ENCODE measurements at places on chromosomes 5 and 9. TPM values are rescaled to one million over a fixed set of nuclear protein-coding genes. Genes with fewer than 3 reads are reported as not detected.

GRCh38 chr5:165805756-165806155 lies 2300.3 kb downstream of the MAT2B start:
- no peak for DNase-seq

- no peak for DNase-seq
Measured at GRCh38 chr9:131277910-131278701, 1.8 kb upstream of the FAM78A start.

The FKTN gene
- 11.6 TPM for polyA plus RNA-seq

DNA sequence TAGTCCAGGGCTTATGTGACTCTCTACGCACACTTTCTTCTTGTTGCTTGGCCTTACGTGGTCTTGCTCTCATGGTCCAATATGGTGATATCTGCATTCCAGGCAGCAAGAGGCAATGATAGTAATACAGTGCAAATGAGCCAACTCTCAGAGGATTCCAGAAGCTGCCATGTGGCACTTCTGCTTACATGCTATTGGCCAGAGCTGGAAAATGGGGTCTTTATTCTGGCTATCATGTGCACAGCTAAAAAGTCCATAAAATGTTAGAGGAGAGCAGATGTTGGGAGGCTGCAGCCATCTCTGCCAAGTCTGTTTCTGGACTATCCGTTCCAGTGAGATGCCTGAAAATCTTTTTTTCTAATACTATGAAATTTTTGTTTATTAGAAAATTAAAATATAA lies 2.9 kb upstream of the SEPTIN8 start:
- no peak for DNase-seq

DNA sequence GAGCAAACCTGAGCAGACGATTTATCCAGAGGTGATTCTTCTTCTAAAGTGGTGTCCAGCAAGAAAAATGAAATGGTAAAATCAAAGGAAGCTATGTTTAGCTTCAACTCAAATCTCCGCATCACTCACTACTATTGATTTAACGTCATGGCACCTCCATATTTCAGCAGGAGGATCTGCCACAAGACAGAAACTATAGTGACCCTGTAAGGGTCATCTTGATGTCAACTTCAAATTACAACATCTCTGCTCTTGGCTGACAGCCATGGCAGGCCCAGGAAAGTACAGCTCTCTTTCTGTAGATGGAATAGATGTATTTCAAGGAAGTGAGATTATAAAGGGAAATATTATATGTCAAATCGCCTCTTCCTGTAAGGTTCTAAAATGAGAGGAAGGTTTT lies 10.1 kb upstream of the EFNA5 start:
- DNase-seq, result no peak

DNA sequence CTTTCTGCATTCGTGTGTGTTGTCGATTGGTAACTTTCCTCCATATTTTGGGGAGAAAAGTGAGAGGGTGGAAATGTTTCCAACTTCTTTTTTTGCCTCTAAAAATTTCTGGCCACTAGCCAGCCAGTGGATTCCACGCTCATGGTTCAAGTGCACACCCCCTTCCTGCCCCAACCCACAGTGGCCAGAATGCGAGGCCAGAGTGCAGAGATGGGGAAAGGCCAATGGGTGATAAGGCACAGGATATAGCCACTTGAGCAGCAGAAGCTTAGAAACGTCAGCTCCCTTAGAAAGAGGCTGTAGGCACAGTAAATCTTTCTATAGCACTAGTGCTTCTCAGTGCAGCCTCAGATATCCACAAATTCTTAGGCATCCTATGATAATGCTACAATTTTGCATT lies 75.8 kb upstream of the ADRB2 start:
- no peak for DNase-seq

The SPATA31C1 gene
- polyA plus RNA-seq, result not detected

- no peak for DNase-seq
Measured at GRCh38 chr9:94645901-94646300, 6.6 kb upstream of the FBP1 start.

DNA sequence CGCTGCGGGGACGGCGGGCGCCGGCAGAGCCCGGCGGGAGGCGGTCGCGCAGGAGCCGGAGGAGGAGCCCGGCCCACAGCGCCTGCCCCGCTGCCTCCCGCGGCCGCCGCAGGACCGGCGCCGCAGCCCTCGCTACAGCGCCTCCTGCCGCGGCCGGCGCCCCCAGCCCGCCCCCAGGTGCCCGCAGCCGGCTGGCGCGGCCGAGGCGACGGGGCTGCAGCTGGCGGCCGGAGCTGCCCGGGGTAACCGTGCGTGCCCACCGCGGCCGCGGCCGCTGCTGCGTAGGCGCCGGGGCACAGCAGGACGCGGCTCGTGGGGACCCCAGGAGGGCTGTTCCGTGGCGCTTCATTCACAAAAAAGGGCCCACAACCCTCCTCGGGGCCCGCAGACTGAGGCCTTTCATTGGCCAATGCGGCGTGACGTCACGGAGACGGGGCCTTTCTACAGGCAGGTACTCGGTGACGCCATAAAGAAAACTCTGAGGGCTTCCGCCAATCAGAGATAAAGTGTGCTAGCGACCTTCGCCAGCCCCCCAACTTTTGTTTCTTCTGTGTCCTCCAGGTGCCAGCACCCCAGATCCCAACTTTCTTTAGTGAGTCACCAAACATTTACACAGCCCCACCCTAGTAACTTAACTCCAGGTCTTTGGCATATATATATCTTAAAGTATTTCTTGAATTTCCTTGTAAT lies at the start of gene CDC14B:
CDC14B (minus strand) TSS at position 353 of the 690 bp plus-strand sequence. CDS start 465 bp downstream, outside the sequence.
- DNase-seq, result no peak

The IFNA21 gene
- polyA plus RNA-seq, result not detected

- DNase-seq, result no peak
Measured at GRCh38 chr5:7181841-7182240, 214.1 kb upstream of the ADCY2 start.

The SLC25A25 gene
- polyA plus RNA-seq, result 10.6 TPM

The CERT1 gene
- 25.1 TPM for polyA plus RNA-seq

- DNase-seq, result no peak
Measured at GRCh38 chr5:76358-77169, 15.4 kb upstream of the PLEKHG4B start.
